ENCODE measurements at places on chromosomes 3 and 15. TPM values are rescaled to one million over a fixed set of nuclear protein-coding genes. Genes with fewer than 3 reads are reported as not detected.

The PLAAT1 gene
- total RNA-seq, result 3.9 TPM

The STXBP5L gene
- 0.05 TPM for total RNA-seq

The RAD54L2 gene
- 18.9 TPM for total RNA-seq

The PPP1R14D gene
- 0.64 TPM for total RNA-seq

The KIF23 gene
- total RNA-seq, result 82.5 TPM

The KY gene
- total RNA-seq, result not detected

The NR2E3 gene
- 0.98 TPM for total RNA-seq

The COL6A6 gene
- total RNA-seq, result not detected

The SLC12A8 gene
- total RNA-seq, result 7.0 TPM

The GLDN gene
- 0.57 TPM for total RNA-seq

The CHRNA3 gene
- 0.31 TPM for total RNA-seq

The ROBO1 gene
- 61.6 TPM for total RNA-seq

The RBPMS2 gene
- 33.7 TPM for total RNA-seq

The ISLR gene
- 0.28 TPM for total RNA-seq

The SLC27A2 gene
- 0.18 TPM for total RNA-seq

The RPS27L gene
- total RNA-seq, result 61.3 TPM

The PROS1 gene
- total RNA-seq, result 16.8 TPM

The ROPN1 gene
- total RNA-seq, result not detected

The P3H2 gene
- 82.2 TPM for total RNA-seq

The FBXO40 gene
- not detected for total RNA-seq

The PLA2G4D gene
- not detected for total RNA-seq

The ZNF80 gene
- total RNA-seq, result not detected

The LIPH gene
- 19.9 TPM for total RNA-seq

The EPHA3 gene
- total RNA-seq, result 0.05 TPM

The RASGRF1 gene
- 0.59 TPM for total RNA-seq

The FRMD5 gene
- 18.3 TPM for total RNA-seq

The NANOGP8 gene
- not detected for total RNA-seq

The LMCD1 gene
- 24.8 TPM for total RNA-seq

The TAGLN3 gene
- total RNA-seq, result not detected

The ACOX2 gene
- 3.2 TPM for total RNA-seq
